ENCODE measurements at places on chromosomes 4 and X. TPM values are rescaled to one million over a fixed set of nuclear protein-coding genes. Genes with fewer than 3 reads are reported as not detected.

The KLHL15 gene
- total RNA-seq: 13.1 TPM

The MAGEA2 gene
- total RNA-seq: not detected

The SYN1 gene
- total RNA-seq: 0.74 TPM

The COX7B2 gene
- not detected for total RNA-seq
